ENCODE measurements at places on chromosomes 7 and 10. TPM values are rescaled to one million over a fixed set of nuclear protein-coding genes. Genes with fewer than 3 reads are reported as not detected.

- DNase-seq, result peak; percentile 15
These were observed 357.6 kb downstream of the DPP6 start for GRCh38 chr7:154409703-154410311.

GRCh38 chr7:31853380-31853779 lies 166.4 kb downstream of the PPP1R17 start:
- DNase-seq, result no peak

- no peak for DNase-seq
These were observed 5.2 kb upstream of the COL26A1 start for GRCh38 chr7:101357433-101357832.

DNA sequence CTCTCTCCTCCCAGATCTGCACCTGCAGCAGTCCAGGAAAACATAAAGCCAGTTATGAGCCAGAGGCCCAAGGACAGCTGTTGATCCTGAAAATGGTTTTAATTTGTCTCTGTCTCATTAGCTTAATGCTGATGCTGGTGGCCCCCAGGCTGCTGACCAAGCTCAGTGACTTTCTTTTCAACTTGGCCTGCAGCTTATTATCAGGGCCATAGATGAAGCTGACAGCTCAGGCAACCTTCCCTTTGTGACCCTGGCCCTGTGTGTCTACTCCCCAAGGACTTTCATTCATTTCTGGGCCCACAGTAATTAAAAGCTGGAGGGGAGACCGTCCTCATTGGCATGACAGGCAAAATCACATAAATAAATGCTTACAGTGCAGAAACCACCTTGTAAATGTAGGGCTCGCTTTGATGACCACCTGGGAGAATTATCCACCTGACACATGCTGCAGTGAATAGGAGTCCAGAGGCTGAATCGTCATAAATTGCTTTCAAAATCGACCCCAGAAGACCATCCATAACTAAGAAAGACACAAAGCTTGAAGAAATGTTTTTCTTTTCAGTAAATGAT lies 138.5 kb downstream of the NPY start:
- DNase-seq, result no peak

- DNase-seq, result no peak
These were observed 142.3 kb downstream of the MAPK8 start for GRCh38 chr10:48448796-48449195.

GRCh38 chr7:135911099-135911498 lies 66.1 kb downstream of the MTPN start:
- DNase-seq, result no peak

DNA sequence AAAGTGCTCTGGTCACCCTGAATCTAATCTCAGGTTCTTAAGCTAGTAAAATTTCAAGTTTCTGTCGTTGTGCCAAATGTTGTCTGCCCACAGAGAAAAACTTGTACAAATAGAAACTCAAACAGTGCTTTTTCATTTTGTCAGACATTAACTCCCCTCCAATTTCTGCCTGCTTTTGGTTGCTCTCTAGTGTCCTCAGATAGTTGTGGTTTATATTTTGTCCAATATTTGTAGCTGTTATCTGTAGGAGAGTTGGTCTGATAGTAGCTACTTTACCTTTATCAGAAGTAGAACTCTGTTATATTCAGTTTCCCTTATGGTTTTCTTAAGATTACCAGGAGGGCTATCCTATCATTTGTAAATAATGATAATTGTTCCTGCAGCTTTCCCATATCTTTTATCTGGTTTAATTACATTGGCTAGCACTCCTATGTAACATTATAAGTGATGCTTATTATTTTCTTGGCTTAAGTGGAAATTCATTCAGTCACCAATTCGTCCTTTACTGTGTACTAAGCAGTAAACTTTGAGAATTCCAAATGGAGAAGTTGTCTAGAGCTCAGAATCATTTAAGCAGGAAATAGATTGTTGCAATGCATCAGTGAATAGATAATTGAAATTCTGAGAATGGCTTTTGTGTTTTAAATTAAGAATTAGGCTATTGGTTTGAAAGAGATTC lies 91.0 kb downstream of the ANKIB1 start:
- DNase-seq, result no peak

GRCh38 chr7:42869131-42870020 lies 42.5 kb downstream of the C7orf25 start:
- no peak for DNase-seq

- DNase-seq, result peak; percentile 56
These were observed 19.8 kb downstream of the ZNF467 start for GRCh38 chr7:149753375-149754233.

GRCh38 chr10:125340903-125341302 lies 180.5 kb upstream of the CTBP2 start:
- no peak for DNase-seq

DNA sequence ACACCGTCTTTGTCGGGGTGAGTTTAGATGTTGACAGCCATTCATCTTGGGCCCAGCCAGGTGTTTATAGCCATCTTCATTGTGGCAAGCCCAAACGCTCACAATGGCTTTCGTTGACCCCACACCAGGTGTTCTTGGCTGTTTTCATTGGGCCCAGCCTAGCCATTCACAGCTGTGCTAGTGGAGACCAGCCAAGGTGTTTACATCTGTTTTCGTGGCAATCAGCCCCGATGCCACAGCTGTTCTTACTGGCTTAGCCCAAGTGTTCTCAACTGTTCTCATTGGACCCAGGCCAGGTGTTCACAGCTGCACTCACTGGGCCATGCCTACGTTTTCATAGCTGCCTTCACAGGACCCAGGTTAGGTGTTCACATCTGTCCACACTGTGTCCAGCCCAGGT lies 7.7 kb downstream of the FRG2B start:
- DNase-seq, result peak; percentile 35

GRCh38 chr7:98162758-98163157 lies 48.5 kb upstream of the BHLHA15 start:
- DNase-seq, result no peak

ADGRA1 gene
- total RNA-seq, result under 0.01 TPM

WEE2 gene
- not detected for total RNA-seq

MYOF gene
- 25.7 TPM for total RNA-seq

PHYHIPL gene
- total RNA-seq, result 4.9 TPM

OR13A1 gene
- not detected for total RNA-seq

SEMA3E gene
- 20.5 TPM for total RNA-seq
